ENCODE measurements at places on chromosomes 13 and 19.

GRCh38 chr13:43579321-43579720 is 207.5 kb downstream of the ENOX1 start:
- DNase-seq: no peak

GRCh38 chr13:75395066-75395465 is 86.9 kb downstream of the TBC1D4 start:
- DNase-seq: no peak

- no peak for DNase-seq
These were observed 16.7 kb upstream of the GALP start for GRCh38 chr19:56159009-56159559.

DNA sequence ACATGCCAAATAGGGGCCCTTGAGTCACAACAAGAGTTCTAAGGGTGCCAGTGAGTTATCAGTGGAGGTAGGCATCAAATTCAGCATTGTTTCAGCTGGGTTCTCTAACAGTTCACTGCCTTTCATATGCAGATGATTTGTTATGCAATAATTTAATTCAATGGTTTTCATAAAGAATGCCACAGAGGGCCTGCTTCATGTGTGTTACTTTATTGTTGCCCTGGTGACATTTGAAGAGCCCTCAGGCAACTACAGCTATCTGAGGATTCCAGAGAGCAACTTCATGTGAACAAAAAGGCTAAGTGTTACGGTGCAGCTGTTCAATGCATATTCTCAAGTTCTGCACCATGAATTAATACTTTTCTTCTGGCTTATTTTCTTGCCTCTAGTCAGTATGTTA is 43.1 kb upstream of the STARD13 start:
- DNase-seq: no peak

DNA sequence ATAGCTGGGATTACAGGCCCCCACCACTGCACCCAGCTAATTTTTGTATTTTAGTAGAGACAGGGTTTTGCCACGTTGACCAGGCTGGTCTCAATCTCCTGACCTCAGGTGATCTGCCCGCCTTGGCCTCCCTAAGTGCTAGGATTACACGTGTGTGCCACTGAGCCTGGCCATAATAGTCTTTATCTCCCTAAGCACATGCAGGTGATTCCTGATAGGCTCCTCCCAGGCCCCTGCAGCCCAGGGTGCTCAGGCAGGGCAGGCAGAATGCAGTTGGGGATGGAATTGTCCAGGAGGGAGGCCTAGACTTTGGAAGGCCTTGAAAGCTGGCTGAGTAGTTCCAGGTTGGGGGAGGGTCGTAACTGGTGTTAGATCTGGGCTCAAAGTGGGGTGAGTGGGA is 8.5 kb downstream of the ZNF526 start:
- no peak for DNase-seq

GRCh38 chr13:110361365-110361911 is 54.4 kb downstream of the COL4A2 start:
- DNase-seq: no peak

GRCh38 chr19:5058521-5059212 is 89.8 kb downstream of the KDM4B start:
- DNase-seq: no peak

- DNase-seq: no peak
These were observed 10.8 kb downstream of the LATS2 start for GRCh38 chr13:21050288-21051197.

- DNase-seq: no peak
These were observed 352.5 kb upstream of the ATXN8OS start for GRCh38 chr13:69755101-69755500.

All from stimulated activated naive CD8-positive, alpha-beta T cell treated with anti-CD3 and anti-CD28 coated beads, Interleukin-15, amount 100 ng/mL, for 72 hours (primary cell).